ENCODE measurements at places on chromosomes 4 and X.
A peak's percentile ranks its signal among the peaks of the same experiment; 100 is the strongest.

GRCh38 chrX:149518236-149518635 is 13.1 kb upstream of the IDS start:
- DNase-seq, result no peak

DNA sequence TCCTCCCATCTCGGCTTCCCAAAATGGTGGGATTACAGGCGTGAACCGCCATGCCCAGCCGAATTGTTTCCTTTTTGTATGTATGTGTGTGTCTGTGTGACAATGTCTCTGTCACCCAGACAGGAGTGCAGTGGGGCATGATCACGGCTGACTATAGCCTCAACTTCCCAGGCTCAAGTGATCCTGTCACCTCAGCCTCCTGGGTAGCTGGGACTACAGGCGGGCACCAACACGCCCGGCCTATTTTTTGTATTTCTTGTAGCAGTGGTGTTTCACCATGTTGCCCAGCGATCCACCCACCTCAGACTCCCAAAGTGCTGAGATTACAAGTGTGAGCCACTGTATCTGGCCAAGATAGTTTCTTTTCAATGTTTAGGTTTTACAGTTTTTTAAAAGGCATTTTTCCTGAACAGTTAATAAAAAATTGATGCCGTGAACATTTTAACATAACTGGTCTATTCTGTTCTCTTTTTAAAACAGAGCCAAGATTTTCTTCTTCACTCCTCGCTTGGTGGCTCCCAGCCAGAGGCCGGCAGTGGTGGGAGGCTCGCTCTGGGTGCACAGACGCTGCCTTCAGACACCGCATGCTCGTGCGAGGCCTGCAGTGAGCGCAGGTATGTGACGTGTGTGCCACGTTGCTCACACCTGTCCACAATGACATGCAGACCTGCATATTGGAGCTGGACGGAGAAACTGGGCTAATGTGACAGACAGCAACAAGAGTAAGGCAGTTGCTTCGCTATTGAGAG is 88.5 kb downstream of the FAM193A start:
- DNase-seq, result no peak

DNA sequence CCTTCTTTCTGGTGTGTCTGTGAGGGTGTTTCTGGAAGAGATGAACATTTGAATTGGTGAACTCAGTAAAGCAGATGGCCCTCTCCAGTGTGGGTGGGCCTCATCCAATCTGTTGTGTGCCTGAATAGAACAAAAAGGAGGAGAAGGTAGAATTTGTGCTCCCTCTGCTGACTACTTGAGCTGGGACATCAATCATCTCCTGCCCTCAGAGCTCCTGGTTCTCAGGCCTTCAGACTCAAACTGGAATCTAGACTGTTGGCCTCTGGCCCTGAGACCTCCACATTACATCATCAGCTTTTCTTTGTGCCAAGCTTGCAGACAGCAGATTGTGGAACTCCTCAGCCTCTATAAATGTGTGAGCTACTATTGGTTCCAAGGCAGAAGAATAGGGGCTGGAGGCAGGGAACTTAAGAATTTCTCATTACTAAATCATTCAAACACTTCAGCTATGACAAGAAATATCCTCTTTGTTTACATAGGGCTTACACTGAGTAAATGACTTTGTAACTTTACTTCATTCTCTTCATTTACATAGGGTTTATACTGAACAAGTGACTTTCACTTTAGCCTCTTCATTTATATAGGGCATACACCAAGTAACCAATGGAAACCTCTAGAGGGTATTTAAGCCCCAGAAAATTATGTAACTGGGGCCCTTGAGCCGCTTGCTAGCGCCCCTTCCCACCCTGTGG is 86.9 kb upstream of the NWD2 start:
- DNase-seq, result no peak

DNA sequence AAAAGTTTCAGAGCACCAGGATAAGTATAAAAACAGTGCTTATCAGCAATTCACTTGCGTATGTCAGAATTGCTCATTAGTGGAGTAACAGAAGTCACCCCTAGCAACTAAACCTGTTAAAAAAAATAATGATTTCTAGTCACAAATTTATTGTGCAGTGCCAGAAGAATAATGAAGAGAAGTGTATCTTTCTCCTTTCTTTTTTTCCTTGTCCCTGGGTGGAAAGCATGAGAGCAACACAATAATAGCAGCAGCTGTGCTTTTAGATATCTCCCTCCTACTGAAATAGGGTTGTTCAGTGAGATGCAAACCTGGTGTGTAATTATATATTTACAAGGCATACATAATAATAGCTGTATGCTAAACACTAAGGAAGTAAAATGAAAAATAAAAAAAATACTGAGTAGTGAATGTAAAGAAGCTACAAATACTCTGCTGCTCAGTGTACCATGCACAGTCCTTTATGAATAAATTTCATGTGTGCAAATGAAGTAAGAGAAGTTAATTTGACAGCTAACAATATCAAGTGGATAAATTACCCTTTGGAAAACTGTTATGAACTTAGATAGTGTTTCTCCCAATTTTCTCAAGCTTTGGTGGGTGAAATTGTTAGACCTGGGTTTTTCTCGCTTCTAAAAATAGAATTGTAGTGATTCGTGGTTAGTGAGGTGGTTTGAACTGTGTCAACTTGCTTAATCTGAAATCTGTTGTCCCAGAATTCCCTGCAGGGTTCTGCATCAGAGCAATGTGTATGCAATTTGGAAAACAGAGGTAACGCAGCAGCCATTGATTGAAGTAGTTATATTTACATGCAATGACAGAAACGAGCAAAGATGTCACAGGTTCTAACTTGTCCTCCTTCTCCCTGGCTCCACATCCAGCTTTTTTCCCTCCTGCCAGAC is 125.7 kb upstream of the NDST3 start:
- no peak for DNase-seq

DNA sequence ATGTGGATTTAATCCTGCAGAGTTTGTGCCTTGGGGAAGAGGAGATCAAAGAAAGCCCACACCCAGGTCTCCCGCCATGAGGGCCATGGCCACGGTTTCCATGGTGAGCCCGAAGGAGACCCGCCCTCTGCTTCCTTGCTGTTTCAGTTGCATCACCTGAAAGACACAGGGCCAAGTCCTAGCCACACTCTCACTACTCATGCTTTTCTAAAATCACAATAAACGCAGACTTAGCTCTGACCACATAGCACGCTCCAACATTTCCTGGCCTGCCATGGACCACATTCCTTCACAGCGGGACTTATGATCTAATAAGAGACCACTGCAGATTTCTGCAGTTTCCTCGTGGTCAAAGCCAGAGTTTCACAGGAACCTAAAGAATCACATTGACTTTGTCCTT is 426.0 kb upstream of the NR3C2 start:
- no peak for DNase-seq

GRCh38 chrX:154014429-154015380 is 5.0 kb downstream of the IRAK1 start:
- DNase-seq, result no peak

- DNase-seq, result peak; percentile 87
Measured at GRCh38 chr4:165398570-165398969, 19.8 kb downstream of the CPE start.

- DNase-seq, result peak; percentile 87
Measured at GRCh38 chrX:42495139-42495538, 282.8 kb downstream of the PPP1R2C start.

GRCh38 chr4:77579406-77580076 is 26.1 kb upstream of the CXCL13 start:
- DNase-seq, result no peak

DNA sequence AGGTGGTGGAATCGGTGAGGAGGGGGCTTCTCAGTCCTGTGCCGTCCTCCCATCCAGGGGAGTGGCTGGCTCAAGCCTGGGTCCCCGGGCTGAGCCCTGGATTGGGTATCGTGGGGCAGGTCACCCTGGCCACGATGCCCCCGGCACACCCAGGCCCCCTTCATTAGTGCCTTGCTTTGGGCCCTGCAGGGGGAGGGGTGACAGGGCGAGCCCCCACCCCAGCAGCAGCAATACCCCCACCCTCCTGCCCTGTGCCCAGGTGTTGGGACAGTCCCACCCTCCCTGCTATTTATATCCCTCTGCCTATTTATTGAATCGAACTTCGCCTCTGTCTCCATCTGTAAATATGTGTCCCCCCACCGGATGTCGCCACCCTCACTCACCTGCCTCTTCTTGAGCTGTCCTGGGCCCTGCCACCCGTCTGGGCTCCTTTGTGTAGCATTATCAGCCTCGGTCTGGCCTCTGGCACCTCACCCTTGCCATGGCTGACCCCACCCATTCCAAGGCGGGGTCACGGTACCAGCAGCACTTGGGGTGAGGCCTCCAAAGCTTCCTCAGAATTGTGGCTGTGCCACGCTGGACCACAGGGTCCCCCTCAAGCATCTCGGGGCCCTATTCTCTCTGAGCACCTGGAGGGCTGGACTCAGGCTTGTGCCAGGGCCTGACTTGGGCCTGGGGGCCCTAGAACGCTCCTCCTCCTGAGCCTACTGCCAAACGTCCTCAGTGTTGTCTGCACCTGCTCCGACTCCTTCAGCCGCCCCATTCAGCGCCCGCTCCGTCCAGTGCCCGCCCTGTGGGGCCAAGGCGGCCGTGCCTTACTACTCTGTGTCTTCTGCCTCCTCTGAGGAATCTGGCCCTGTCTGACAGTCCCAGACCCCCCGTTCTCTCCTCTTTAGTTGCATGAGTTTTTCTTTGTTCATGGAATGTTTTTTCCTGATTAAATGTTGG is 6.1 kb downstream of the LAGE3 start:
- no peak for DNase-seq

- no peak for DNase-seq
Measured at GRCh38 chr4:76457885-76458284, 22.9 kb downstream of the SHROOM3 start.

- no peak for DNase-seq
Measured at GRCh38 chr4:165723051-165723795, 149.8 kb upstream of the TLL1 start.

DNA sequence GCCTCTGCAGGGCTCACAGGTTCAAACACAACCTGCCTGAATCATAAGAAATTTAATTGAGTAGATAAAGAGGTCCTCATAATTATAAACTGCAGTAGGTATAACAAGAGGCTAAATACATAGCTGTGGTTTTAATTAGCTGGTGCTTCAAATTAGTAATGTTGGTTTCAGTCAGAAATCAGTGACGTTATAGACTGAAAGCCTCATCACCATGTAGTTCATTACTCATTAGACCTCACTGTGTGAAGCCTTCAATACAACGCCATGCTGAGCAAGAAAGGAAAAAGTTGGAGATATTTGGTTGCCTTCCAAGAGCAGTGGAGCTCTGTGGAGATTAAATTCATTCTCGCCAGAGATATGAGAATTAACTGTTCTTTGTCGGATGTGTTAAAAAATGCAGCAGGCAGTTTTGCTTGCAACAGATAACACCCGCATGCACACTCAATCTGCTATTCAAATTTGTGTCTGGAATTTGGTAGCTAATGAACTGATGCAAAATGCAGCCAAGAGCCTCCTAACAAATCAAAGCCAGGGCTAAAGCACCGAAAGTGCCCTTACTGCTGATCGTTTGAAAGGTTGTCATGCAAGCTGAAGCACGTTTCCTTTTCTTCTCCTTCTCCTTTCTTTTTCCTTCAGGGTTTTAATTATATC is 148.9 kb downstream of the AFF2 start:
- DNase-seq, result no peak

GRCh38 chrX:16172391-16172790 is 5.1 kb downstream of the MAGEB17 start:
- no peak for DNase-seq

- no peak for DNase-seq
Measured at GRCh38 chrX:24391843-24392242, 31.4 kb downstream of the SUPT20HL1 start.

- DNase-seq, result no peak
Measured at GRCh38 chrX:53265771-53266574, 15.4 kb downstream of the IQSEC2 start.

DNA sequence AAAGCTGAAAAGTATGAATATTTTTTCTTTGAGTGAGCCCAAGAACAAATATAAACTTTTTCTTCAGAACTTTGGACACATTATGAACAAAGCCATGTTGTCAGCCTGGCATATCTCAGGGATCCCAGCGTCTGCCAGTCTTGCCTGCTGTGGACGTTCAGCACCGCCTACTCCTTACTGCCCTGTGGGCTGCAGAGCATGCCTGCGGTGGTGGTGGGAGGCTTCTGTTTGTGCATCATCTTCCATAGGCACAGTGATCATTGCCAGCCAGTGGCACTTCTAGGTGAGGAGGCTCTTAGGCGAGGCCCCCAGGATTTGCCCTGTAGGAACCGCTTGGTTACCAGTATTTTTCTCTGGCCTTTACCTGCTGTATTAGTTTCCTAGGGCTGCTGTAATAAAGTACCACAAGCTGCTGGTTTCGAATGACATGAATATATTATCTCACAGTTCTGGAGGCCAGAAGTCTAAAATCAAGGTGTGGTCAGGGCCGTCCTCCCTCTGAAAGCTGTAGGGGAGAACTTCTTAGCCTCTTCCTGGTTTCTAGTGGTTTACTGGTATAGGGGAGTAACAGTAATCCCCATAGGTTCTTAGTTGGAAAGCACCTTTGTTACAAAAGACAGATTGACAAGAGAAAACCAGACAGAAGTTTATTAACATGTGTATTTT is 15.4 kb downstream of the ANXA3 start:
- no peak for DNase-seq

GRCh38 chrX:126170720-126171119 is 4.6 kb upstream of the DCAF12L2 start:
- DNase-seq, result no peak

- peak; percentile 19 for DNase-seq
Measured at GRCh38 chr4:112075129-112075753, 70.0 kb upstream of the FAM241A start.

- DNase-seq, result peak; percentile 26
Measured at GRCh38 chr4:156594624-156595023, 377.0 kb downstream of the PDGFC start.

- no peak for DNase-seq
Measured at GRCh38 chr4:128573781-128574508, 235.6 kb upstream of the JADE1 start.

GRCh38 chrX:78213331-78213730 is 73.9 kb upstream of the TAF9B start:
- no peak for DNase-seq

GRCh38 chr4:174210354-174210753 is 73.1 kb downstream of the FBXO8 start:
- DNase-seq, result no peak

- no peak for DNase-seq
Measured at GRCh38 chrX:136147315-136147901, at the start of gene FHL1. Gene FHL1, plus strand, starts transcription at chrX:136147533.

DNA sequence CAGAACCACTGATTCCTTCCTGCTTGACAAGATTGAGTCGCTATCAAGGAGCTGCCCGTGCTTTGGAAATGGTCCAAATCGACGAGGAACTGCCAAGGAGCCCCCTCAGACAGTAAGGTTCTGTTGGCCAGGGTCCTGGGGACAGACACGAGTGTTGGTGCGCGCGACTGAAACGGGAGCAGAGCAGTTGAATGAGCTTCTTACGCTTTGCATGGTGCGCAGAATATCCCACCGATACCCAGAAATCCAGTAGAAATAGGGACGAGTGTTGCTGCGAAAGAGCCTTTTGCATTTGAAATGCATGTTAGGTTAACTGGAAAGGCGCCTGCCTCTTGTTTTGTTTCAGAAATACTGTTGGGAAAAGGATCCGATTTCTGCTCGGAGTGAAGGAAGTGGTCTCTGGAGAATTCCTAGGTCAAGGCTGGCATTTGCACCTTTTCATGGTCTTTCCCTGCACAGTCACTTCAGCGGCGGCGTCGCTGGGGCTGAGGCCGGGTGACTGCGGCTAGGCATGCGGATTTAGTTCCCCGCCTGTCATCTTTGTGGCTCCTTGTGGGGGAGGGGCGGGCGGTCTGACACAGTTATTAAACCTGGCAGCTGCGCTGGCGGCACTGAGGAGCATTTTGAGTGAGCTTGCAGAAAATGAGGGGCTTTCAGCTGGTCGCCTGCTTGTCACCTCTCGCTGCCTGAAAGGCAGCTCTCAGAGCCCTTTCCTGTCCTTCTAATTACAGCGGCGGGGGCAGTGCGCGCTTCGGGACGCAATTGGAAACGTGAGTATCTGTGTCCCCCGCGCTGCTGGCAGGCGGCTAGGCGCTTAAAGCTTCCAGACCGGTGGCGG is 51.5 kb upstream of the TRIM2 start:
- DNase-seq, result peak; percentile 46
